Mammary epithelial cell (primary cell): ENCODE measurements at places on chromosomes 12 and 14.

- no peak for DNase-seq
These were observed 19.0 kb upstream of the SERPINA4 start for GRCh38 chr14:94542111-94542810.

- no peak for DNase-seq
These were observed 2.5 kb upstream of the C1QL4 start for GRCh38 chr12:49339464-49339861.

DNA sequence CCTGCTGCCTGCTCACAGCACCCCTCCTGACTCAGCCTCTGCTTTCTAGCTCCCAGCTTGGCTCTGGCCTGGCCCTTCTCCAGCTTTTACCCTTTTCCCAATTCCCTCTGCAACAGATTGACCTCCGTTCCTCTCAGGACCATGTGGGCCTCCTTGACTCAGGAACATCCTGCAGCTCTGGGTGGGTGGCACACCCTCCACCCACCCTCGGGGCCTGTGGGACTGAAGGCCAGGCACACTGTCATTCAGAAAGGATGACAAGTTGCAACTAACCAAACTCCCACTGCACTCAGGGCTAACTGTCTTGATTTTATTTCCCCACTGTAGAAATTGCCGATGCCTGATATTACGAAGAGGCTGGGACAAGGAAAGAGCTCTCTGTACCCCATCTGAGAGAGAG lies 59.4 kb downstream of the HELB start:
- DNase-seq = peak; percentile 2

DNA sequence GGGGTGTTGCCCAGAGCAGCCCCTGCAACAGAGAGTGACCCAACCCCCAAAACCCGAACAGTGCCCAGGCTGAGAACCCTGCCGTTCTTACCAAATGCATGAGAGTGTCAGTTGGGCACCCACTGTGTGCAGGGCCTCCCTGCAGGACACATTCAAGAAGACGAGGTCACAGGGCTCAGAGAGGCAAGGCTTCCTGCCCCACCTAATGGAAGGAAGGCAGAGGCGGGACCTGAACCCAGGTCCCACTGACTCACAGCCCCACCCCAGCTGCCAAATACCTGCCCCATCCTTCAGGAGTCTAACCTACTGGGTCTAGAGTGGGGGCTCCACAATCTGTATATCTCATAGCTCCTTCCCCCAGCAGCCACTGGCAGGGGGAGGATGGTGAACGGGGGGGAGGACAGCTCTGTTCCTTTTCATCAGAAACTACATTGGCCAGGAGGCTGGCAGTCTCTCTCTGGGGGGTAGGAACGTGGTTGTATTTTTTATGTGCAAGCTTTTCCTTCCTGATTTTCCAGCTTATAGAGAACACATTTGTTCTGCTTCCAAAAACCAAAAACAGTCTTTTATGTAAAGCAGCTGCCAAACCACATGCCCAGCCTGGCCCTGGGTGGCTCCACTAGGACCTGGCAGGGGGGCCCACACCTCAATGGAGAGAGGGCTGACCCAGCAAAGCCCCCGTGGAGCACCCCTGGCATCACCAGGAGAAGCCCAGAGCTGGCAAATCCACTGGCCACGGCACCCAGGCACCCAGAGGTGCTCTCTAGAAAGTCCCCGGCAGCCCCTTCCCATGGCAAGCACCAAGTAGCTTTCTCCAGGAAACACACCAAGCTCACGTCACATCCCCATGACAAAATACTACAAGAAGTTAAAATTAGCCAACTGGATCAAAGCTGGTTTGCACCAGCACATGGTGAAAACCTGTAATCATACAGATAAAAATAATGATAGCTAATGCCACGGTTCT lies 17.0 kb downstream of the NCOR2 start:
- no peak for DNase-seq

DNA sequence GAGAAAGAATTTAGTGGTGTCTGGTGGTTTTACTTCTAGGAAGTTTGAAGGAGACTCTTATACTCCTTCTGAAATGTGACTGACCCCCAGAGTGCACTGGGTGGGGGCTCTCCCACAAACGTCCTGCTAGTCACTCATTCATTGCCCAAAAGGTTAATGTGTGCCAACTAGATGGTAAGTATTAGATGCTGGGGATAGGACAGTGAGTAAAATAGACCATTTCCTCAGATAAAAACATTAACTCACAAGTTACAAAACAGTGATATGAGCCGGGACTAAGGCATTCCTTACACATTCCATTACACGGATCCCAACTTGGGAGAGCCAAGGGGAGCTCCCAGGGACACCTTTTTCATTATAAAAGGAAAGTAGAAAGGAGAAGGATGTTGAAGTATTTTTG lies 185.1 kb downstream of the ATXN7L3B start:
- no peak for DNase-seq

DNA sequence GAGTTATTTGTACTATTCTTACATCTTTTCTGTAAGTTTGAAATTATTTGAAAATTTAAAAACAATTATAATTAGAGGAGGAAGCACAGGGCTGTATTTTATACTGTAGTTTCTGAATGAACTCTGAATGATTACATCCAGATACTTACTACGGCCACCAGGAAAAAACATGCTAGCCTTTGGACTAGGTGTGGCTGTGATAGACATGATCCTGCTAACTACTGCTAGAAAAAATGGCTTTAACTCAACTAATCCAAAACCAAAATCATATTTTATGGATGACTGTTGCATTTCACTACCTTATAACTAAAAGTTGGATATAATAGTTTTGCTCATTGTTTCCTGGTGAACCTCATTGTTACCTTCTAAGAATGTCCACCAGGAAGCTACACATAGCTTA lies 15.1 kb upstream of the SLC25A3 start:
- DNase-seq = no peak
